ENCODE measurements at places on chromosomes 11 and 22.

DNA sequence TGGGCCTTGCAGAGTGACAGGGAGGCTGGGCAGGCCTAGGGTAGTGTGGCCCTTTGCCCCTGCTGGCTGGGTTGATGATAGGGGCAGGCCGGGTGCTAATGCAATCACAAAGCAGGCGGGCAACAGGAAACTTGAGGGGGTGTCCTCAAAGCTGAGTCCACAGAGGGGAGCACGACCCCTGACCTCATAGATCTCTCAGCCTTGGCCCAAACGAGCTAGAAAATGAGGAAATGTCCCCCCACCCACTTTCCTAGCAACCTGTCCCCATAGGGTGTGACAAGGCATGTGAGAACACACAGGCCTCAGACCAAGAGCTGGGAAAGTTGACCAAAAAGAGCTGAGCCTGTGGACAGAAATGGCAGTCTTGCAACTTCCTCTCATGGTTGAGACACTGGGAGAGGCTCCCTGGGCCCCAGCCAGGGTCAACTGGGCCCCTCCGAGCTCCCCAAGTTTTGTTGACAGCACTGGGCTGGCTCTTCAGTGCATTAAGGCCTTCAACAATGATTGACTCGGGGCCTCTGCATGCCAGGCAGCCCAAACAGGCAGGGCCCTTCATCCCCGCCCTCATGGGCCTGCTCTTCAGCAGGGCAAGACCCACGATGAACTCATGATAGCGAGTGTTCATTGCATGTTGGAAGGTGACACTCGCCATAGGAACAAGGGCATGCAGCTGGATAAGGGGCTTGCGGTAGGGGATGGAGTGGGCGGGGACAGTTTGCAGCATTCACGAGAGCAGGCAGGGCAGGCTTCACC, 9.8 kb upstream of the SPI1 start:
- DNase-seq = no peak

- peak; percentile 52 for DNase-seq
These were observed 72.0 kb downstream of the TP53I11 start for GRCh38 chr11:44878711-44879110.

- no peak for DNase-seq
These were observed 1.8 kb downstream of the BCL9L start for GRCh38 chr11:118923721-118924587.

DNA sequence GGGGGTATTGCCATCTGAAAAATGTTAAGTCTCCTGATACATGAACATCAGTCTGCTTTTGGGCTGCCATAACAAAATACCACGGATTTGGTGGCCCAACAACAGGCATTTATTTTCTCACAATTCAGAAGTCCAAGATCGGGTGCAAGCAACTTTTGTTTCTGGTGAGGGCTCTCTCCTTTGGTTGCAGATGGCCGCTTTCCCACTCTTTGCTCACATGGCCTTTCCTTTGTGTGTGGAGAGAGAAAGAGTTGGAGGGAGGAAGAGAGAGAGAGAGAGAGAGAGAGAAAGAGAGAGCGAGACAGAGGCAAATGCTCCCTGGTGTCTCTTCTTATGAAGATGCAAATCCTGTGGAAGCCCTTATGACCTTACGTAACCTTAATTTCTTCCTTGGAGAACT, 2.5 kb upstream of the KRTAP5-2 start:
- DNase-seq = no peak

GRCh38 chr11:17932472-17932871, 80.4 kb downstream of the SERGEF start:
- DNase-seq = peak; percentile 70

GRCh38 chr11:95335989-95336388, 105.0 kb upstream of the SESN3 start:
- no peak for DNase-seq
